ENCODE measurements at places on chromosomes 11 and 22. TPM values are rescaled to one million over a fixed set of nuclear protein-coding genes. Genes with fewer than 3 reads are reported as not detected.

OR4B1 gene
- total RNA-seq: not detected

JHY gene
- total RNA-seq: 1.9 TPM

DNA sequence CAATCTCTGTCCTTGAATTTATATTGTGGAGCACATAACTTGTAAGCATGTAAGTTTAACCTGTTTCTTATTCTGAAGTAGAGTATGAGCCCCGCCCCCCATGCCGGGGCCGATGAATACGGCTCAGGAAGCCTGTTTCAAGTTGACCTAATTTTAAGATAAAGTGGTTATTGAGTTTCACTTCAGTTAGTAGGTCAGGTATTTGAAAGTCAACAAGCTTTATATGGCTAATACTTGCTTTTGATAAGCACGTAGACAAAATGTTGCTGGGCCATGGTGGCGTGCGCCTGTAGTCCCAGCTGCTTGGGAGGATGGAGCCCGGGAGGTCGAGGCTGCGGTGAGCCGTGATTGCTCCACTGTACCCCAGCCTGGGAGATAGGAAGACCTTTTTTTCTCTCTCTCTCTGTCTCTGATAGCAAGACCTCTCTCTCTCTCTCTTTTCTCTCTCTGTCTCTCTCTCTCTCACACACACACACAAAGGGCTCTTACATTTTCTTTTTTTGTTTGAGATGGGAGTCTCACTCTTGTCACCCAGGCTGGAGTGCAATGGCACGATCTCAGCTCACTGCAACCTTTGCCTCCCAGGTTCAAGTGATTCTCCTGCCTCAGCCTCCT lies 14.4 kb downstream of the YWHAH start:
- DNase-seq: peak; percentile 68
- no peaks in the 10 kb centered on the region for H3K27me3 ChIP-seq
- H3K36me3 ChIP-seq: peaks cover 19% of the 10 kb centered on the region

DNA sequence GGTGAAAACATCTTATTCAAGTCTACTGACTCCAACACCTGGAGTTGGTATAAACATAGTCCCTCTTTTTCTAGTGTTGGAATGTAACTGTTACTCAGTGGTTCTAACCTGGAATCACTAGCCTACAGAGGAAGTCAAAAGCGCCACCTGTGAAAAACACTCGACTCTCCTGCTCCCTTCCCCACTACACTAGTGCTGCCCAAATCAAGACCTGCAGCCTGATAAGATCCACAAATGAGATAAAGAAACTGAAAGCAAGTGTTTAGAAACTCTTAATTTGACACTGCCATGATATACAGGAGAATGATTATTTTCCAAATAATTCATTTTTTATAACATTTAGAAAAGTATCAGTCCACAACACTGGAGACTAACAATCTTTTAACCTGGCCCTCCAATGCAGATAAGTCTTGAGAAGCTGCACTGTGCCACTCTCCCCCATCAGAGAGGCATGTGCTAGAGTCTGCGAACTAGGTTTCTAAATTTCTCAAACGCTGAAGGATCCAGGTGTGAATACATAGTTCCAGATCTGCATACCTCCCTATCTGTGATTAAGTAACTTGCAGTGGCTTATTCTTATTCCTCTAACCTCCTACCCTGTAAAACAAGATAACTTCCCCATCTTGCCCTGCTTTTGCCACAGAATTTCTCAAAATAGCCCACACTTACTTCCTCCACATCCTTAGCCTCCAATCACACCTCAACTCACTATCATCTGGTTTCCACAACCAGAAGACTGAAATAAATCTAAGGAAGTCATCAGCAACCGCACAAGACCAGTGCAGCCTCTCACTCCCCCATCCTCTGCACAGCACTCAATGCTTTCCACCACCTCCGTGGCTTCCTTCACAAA lies 88.1 kb downstream of the RRAS2 start:
- H3K4me1 ChIP-seq: peaks cover 26% of the 10 kb centered on the region
- DNase-seq: peak; percentile 8
- H3K4me3 ChIP-seq: peak overlapping the region; percentile 65
- H3K27me3 ChIP-seq: no peaks in the 10 kb centered on the region

DNA sequence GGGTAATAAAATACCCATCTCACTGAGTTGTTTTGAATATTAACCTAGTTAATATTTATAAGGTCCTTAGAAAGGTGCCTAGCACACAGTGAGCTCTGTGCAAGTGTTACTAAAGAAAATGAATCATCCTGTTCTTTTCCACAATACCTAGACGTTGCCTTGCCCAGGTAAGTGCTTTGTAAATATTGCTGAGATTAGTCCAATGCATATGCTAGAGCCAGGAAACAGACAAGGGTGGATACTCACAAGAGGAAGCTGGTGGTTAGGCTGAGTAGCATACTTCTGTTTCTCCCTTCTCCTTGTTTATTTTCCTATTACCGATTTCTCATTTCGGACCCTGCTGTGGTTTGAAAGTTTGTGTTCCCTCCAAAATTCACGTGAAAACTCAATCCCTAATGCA lies 58.1 kb upstream of the BARX2 start:
- no peak for DNase-seq
- H3K27me3 ChIP-seq: no peaks in the 10 kb centered on the region
- no peaks in the 10 kb centered on the region for H3K36me3 ChIP-seq
- H3K27ac ChIP-seq: no peak overlapping the region
- no peak overlapping the region for H3K4me3 ChIP-seq
- no peaks in the 10 kb centered on the region for H3K4me1 ChIP-seq

OR4C12 gene
- total RNA-seq: not detected

- no peaks in the 10 kb centered on the region for H3K36me3 ChIP-seq
- no peak overlapping the region for H3K4me3 ChIP-seq
- H3K4me1 ChIP-seq: no peaks in the 10 kb centered on the region
- H3K27me3 ChIP-seq: no peaks in the 10 kb centered on the region
- no peak overlapping the region for H3K27ac ChIP-seq
Observed at GRCh38 chr11:37532271-37532670, 934.2 kb upstream of the RAG2 start.

DNA sequence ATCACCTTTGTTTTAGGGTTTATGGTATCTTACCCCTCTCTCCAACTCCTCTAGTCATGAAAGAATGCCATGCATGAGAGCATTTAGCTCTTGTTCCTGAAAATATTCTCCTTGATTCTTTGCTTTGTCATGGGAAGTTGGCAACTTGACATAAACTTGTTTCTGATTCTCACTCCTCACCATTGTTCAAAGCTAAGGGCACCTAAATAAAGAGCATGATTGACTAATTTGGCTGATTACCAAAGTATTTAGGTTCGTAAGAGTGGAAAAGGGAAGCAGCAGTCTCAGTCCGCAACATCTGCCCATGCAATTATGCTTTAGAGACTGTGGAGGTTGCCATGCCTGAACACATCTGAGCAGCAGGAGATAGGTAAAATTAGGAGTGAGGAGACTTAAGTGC lies 26.4 kb downstream of the OR52K1 start:
- H3K27ac ChIP-seq: no peak overlapping the region
- H3K4me3 ChIP-seq: no peak overlapping the region
- no peak for DNase-seq
- peaks cover 3% of the 10 kb centered on the region for H3K27me3 ChIP-seq

DNA sequence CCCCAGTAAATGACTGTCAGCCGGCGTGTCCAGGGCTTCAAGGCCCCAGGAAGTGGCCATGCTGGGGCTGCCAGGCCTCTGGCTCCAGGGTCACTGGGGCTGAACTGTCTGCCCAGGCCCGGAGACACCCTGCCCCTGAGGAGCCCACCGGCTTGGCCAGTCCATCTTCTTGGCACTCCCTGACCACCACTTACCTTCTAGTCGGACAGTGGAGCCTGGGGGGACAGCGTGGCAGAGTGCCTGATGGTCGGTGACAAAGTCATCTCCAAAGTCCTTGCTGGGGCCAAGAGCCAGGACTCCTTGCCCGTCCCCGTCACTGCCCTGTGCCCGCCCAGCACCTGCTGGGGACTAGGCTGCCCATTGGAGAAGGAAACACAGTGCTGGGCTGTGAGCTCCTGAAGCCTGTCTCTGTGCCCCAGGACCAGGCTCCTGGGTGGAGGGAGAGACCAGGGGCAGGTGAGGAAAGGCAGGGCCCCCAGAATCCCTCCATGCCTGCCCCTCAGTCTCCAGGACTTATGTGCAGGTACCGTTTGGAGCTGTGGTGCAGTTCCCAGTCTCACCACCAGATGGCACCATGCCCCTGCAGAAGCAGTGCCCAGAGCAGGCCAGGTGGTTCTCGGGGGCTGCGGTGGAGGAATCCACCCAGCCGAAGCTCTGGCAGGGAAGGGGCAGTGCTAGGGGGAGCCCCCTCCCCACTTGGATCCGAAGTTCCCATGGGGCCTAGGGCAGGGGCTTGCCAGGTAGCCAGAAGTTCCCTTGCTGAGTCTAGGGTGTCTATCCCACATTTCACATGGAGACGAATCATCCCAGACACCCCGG lies 6.0 kb upstream of the CCDC188 start:
- H3K36me3 ChIP-seq: no peaks in the 10 kb centered on the region
- H3K27me3 ChIP-seq: no peaks in the 10 kb centered on the region
- peaks cover 3% of the 10 kb centered on the region for H3K4me1 ChIP-seq
- H3K4me3 ChIP-seq: no peak overlapping the region
- DNase-seq: peak; percentile 74

DNA sequence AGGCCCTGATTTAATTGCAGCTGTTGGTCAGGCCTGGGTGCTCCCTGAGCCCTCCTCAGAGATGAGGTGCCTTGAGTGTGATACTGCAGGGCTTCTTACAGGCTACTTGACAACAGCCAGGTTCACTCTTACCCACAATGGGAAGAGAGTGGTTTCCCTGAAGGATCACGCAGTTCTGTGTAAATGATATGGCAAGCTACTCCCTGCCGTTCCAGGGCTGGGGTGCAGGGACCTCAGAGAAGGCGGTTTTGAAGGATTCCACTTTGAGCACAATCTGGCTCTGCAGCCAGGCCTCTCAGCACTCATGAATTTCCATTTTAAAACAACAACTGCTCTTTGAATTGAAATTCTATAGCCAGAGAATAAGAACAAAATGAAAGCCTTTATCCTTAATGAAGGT lies 92.9 kb downstream of the SLC17A6 start:
- no peak for DNase-seq
- peaks cover 3% of the 10 kb centered on the region for H3K4me1 ChIP-seq
- H3K36me3 ChIP-seq: no peaks in the 10 kb centered on the region
- H3K4me3 ChIP-seq: no peak overlapping the region
- H3K27ac ChIP-seq: no peak overlapping the region

SHANK2 gene
- total RNA-seq: not detected

TSPO gene
- total RNA-seq: 79.9 TPM

DNA sequence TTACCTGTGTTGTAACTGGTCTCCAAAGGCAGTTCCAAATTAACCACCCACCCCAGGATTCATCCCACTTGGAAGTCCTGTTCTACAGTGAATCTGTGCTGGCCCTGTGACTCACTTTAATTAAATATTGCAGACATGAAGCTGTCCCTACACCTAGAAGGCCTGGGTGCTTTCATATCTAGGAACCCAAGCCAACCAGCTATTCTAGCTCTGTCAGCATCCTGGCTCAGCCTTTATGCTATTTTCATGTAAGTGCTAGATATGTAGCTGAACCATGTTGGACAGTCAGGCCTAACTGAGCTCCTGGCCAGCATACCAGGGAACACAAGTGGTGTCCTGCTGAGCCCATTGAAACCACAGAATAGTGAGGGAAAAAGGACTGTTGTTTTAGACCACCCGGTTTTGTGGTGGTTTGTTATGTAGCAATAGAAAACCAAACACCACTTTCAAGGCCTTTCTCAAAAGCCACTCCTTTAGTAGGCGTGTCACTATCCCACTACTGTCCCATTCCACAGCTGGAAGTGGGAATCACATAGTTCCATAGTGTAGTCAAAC lies 30.3 kb downstream of the CNTF start:
- no peaks in the 10 kb centered on the region for H3K36me3 ChIP-seq
- no peak for DNase-seq
- no peak overlapping the region for H3K27ac ChIP-seq
- H3K27me3 ChIP-seq: no peaks in the 10 kb centered on the region
- H3K4me1 ChIP-seq: no peaks in the 10 kb centered on the region

DNA sequence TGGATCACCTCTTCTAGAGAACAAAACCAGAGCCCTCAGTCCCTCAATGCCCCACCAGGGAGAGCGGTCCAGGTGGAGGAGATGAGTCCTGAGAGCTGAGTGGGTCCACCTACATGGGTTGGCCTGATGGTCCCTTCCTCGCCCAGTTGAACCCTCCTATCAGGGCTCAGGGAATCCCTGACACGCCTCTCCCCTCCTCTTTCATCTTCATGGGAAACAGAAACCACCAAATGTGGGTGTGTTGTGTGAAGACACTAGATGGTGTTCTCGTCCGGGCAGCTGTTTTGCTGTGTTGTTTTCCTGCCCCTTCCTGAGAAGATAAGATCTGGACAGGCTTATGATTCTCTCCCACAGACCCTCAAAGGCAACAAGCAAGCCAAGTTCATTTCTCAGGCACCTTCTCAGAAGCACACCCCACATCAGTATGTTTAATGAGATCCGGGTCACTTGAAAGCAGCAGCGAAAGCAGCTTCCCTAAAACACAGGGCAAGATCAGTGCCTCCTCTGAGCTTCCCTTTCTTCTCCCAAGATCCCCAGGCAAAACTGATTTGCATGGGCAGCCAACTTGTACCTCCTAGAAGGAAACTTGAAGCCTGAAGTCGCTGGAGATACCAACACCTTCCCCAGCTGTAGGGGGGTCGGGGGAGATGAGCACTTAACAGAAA lies 35.3 kb upstream of the POU2AF1 start:
- no peaks in the 10 kb centered on the region for H3K27me3 ChIP-seq
- peak overlapping the region; percentile 40 for H3K4me3 ChIP-seq
- peaks cover 21% of the 10 kb centered on the region for H3K4me1 ChIP-seq
- no peaks in the 10 kb centered on the region for H3K36me3 ChIP-seq
- DNase-seq: no peak
- no peak overlapping the region for H3K27ac ChIP-seq

MYO7A gene
- total RNA-seq: 0.84 TPM

GRCh38 chr11:31996159-31996881 lies 94.6 kb upstream of the RCN1 start:
- DNase-seq: no peak
- no peaks in the 10 kb centered on the region for H3K36me3 ChIP-seq
- H3K27me3 ChIP-seq: no peaks in the 10 kb centered on the region
- H3K4me3 ChIP-seq: peak overlapping the region; percentile 38
- peaks cover 6% of the 10 kb centered on the region for H3K4me1 ChIP-seq

DNA sequence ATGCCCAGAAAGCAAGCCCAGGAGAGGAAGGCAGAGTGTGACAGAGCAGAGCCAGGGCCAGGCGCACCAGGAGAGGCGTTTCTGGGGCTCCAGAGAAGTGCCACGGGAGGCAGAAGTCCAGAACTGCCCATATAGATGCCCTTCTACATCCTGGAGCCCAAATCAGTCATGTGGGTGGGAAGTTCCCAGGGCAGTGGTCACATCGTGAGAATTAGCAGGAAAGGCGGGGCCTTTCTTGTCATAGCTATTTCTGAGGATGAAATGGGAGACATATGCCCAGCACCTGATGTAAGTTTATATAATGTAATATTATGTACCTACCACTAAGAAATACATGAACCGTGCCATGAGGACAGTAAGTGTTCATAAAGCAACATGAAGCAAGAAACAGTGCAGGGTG lies 13.1 kb downstream of the ZDHHC24 start:
- H3K4me1 ChIP-seq: no peaks in the 10 kb centered on the region
- DNase-seq: no peak
- H3K27ac ChIP-seq: no peak overlapping the region
- peaks cover 8% of the 10 kb centered on the region for H3K36me3 ChIP-seq
- H3K27me3 ChIP-seq: no peaks in the 10 kb centered on the region
